ENCODE measurements at places on chromosomes 2 and 18.

GRCh38 chr2:36680012-36680411 is 16.5 kb upstream of the VIT start:
- H3K27ac ChIP-seq, result no peak overlapping the region
- no peak for DNase-seq
- H3K4me3 ChIP-seq, result no peak overlapping the region
- H3K36me3 ChIP-seq, result no peaks in the 10 kb centered on the region

GRCh38 chr2:168156661-168157060 is 90.7 kb downstream of the STK39 start:
- DNase-seq, result no peak
- no peaks in the 10 kb centered on the region for H3K27me3 ChIP-seq
- no peaks in the 10 kb centered on the region for H3K4me1 ChIP-seq
- no peak overlapping the region for H3K27ac ChIP-seq
- H3K4me3 ChIP-seq, result no peak overlapping the region

GRCh38 chr2:183260527-183260926 is 136.3 kb downstream of the NUP35 start:
- H3K27ac ChIP-seq, result no peak overlapping the region
- no peaks in the 10 kb centered on the region for H3K27me3 ChIP-seq
- no peaks in the 10 kb centered on the region for H3K4me1 ChIP-seq
- DNase-seq, result no peak

DNA sequence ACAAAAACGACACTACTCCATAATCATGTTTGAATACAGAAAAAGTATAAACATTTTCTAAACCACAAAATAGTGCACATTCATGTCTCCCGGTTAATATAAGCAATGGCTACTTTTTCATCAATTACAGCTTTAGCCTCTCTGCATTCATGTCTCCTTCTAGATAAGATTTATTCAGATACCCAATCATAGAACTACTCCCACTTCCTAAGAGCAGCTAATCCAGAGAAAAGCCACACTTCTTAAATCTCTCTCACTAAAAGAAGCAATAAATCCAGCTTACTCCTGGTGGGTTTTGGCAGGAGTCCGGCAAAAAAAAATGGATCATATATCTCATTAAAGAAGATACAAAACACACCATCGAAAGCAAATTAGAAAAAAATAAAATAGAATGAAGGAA is 20.1 kb downstream of the DSEL start:
- H3K36me3 ChIP-seq, result no peaks in the 10 kb centered on the region
- H3K4me3 ChIP-seq, result no peak overlapping the region
- H3K4me1 ChIP-seq, result no peaks in the 10 kb centered on the region
- H3K27me3 ChIP-seq, result no peaks in the 10 kb centered on the region

- no peaks in the 10 kb centered on the region for H3K27me3 ChIP-seq
- DNase-seq, result no peak
- H3K27ac ChIP-seq, result no peak overlapping the region
- H3K4me3 ChIP-seq, result no peak overlapping the region
- no peaks in the 10 kb centered on the region for H3K36me3 ChIP-seq
Observed at GRCh38 chr2:238716585-238716984, 131.3 kb upstream of the TWIST2 start.

GRCh38 chr2:149473521-149473920 is 114.1 kb downstream of the MMADHC start:
- no peaks in the 10 kb centered on the region for H3K36me3 ChIP-seq
- no peaks in the 10 kb centered on the region for H3K4me1 ChIP-seq
- no peak for DNase-seq

DNA sequence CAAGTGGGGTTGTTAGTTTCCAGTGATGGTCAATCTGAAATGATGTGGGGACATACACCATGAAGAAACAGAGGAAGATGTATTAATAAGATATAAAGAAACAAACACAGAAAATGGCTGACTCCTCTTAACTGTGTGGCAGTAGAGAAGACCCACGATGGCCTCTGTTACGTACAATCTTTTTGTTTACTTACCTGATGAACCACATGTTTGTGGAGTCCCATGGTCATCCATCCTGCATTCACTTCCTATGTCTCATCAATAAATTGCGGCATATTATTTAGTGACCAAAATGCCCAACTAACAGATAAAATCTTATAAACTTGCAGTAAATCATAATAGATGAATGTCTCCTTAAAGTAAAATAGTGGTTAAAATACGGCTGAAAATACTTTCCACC is 740.1 kb upstream of the LINC00305 start:
- no peaks in the 10 kb centered on the region for H3K36me3 ChIP-seq
- H3K4me3 ChIP-seq, result no peak overlapping the region
- no peaks in the 10 kb centered on the region for H3K27me3 ChIP-seq
- DNase-seq, result no peak
- no peak overlapping the region for H3K27ac ChIP-seq

DNA sequence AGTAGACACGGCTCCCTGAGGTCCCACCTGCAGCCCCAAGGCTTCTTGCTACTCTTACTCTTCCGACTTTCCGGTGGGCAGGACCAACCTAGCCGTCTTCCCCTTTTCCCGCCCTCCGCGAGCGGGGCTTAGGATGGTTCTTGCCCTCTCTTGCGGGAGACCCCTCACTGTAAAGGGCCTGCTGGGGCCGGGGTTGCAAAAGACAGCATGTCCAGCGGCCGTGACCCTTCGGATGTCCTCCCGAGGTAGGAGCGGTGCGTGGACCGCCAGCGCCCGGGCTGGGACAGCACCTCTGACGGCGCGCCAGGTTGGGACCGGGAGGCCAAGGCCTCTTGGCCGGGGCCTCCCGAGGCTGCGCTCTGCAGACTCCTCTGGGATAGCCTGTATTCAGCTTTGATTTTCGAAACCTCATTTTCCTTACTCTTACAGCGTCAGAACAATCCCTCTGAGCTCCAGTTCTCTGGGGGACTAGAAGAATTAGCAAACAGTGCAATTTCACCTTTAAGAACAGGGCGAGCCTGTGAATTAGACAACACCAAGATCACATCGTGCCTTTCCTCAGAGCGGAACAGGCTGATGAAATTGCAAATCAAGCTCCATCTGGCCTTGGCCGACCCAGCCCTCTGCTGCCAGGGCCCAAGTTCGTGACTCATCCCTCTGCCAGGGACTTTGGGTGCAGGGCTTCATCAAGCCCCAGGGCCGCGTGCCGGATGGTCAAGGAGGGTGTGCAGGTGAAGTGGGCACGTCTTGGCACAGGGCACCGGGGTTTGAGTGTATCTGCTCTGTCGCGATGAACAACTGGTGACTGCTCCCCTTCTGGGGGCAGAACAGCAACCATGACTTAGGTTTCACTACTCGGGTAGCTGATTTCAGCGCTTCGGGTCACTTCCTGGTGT is 777 bp downstream of the MOCOS start:
- 0 out of 2 replicates have a peak, but pooled peaks cover 5% of the 10 kb centered on the region for H3K4me1 ChIP-seq
- DNase-seq, result no peak
- H3K27ac ChIP-seq, result peak overlapping the region; percentile 45
- no peaks in the 10 kb centered on the region for H3K36me3 ChIP-seq

GRCh38 chr2:183014005-183014404 is 24.3 kb downstream of the NCKAP1 start:
- peaks cover 8% of the 10 kb centered on the region for H3K4me1 ChIP-seq
- no peak for DNase-seq
- no peak overlapping the region for H3K4me3 ChIP-seq

- no peaks in the 10 kb centered on the region for H3K27me3 ChIP-seq
- H3K36me3 ChIP-seq, result no peaks in the 10 kb centered on the region
- H3K27ac ChIP-seq, result no peak overlapping the region
- H3K4me1 ChIP-seq, result no peaks in the 10 kb centered on the region
Observed at GRCh38 chr2:37523814-37524362, 147.6 kb downstream of the CDC42EP3 start.

GRCh38 chr2:929011-929735 is 21.5 kb upstream of the SNTG2 start:
- no peak for DNase-seq
- H3K4me3 ChIP-seq, result no peak overlapping the region
- H3K36me3 ChIP-seq, result no peaks in the 10 kb centered on the region

DNA sequence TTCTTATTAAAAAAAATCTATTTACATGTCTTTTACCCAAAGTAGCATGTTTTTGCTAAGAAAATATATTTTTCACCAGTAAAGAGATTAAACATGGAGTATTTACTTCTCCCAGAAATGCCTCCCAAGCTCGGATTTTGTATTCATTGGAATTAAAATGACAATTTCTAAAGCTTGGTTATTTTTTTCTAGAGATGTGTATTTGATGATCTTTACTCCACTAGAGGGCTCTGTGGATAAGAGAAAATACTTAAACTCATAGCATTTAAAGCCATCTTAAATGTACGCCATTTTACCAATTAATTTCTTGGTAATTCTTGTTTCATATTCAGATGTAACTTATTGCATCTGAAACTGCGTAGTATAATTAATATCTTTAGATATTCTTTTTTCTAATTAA is 461.4 kb downstream of the GALR1 start:
- no peaks in the 10 kb centered on the region for H3K4me1 ChIP-seq
- H3K4me3 ChIP-seq, result no peak overlapping the region
- H3K27ac ChIP-seq, result no peak overlapping the region
- DNase-seq, result no peak

DNA sequence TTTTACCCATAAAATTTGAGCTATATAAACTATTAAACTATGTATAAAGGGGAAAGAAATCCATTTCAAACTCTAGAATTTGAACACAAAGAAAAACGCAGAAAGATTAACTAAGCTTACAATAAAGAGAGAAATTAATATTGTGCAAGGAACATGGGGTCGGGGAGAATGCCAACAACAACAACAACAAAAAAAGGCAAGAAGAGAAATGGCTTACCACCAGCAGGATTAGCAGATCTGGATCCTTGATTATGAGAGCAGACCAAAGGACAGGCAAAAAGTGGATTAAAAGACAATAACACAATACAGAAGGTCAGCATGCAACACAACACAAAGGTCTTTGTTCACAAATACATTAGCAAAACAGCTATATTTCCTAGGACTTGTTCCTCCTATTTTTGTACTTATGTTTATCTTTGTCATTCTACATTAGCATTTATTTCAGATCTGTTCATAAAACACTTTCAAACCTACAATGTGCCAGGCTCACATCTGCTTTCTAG is 103.4 kb upstream of the RNU4ATAC start:
- H3K36me3 ChIP-seq, result no peaks in the 10 kb centered on the region
- H3K4me3 ChIP-seq, result no peak overlapping the region
- peak overlapping the region; percentile 13 for H3K27ac ChIP-seq
- peaks cover 30% of the 10 kb centered on the region for H3K4me1 ChIP-seq
- no peaks in the 10 kb centered on the region for H3K27me3 ChIP-seq
- no peak for DNase-seq

GRCh38 chr2:220117025-220117424 is 489.6 kb downstream of the SLC4A3 start:
- no peaks in the 10 kb centered on the region for H3K4me1 ChIP-seq
- no peaks in the 10 kb centered on the region for H3K36me3 ChIP-seq
- DNase-seq, result no peak
- no peak overlapping the region for H3K4me3 ChIP-seq
- H3K27ac ChIP-seq, result no peak overlapping the region

- no peak overlapping the region for H3K4me3 ChIP-seq
- H3K4me1 ChIP-seq, result no peaks in the 10 kb centered on the region
- no peaks in the 10 kb centered on the region for H3K27me3 ChIP-seq
- peak; percentile 37 for DNase-seq
- no peaks in the 10 kb centered on the region for H3K36me3 ChIP-seq
Observed at GRCh38 chr18:45850021-45850420, 24.5 kb downstream of the SIGLEC15 start.

DNA sequence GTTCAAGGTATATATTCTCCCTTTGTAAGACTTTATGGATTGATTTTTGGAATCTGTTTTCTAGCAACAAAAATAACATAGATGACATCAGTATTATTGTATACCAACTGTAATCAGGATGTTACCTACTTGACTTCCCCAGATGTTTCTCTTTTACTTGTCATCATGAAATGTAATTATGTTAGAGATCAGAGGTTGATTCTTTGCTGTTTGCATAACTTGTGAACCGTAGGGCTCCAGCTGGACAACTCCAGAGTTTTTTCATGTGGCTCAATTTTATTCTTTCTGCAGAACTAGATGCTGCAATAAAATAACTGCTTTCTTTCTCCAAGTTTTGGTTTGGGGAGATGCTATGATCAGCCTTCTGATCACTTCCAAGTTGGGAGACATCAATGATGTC is 58.1 kb downstream of the SPOPL start:
- peaks cover 1% of the 10 kb centered on the region for H3K36me3 ChIP-seq
- H3K4me3 ChIP-seq, result no peak overlapping the region
- no peak overlapping the region for H3K27ac ChIP-seq

- DNase-seq, result no peak
- no peak overlapping the region for H3K4me3 ChIP-seq
- no peaks in the 10 kb centered on the region for H3K27me3 ChIP-seq
- no peaks in the 10 kb centered on the region for H3K4me1 ChIP-seq
- no peak overlapping the region for H3K27ac ChIP-seq
Observed at GRCh38 chr2:236919209-236919608, 166.5 kb upstream of the COPS8 start.

GRCh38 chr2:68734176-68734575 is 435 bp upstream of the ARHGAP25 start:
- H3K36me3 ChIP-seq, result no peaks in the 10 kb centered on the region
- H3K4me1 ChIP-seq, result no peaks in the 10 kb centered on the region
- no peak overlapping the region for H3K4me3 ChIP-seq
- DNase-seq, result no peak

- H3K27ac ChIP-seq, result peak overlapping the region; percentile 98
- H3K36me3 ChIP-seq, result no peaks in the 10 kb centered on the region
Observed at GRCh38 chr2:47310801-47311560, 92.0 kb upstream of the MSH2 start.

- H3K27ac ChIP-seq, result no peak overlapping the region
- peaks cover 2% of the 10 kb centered on the region for H3K27me3 ChIP-seq
Observed at GRCh38 chr2:98175811-98176210, 88.8 kb downstream of the VWA3B start.

DNA sequence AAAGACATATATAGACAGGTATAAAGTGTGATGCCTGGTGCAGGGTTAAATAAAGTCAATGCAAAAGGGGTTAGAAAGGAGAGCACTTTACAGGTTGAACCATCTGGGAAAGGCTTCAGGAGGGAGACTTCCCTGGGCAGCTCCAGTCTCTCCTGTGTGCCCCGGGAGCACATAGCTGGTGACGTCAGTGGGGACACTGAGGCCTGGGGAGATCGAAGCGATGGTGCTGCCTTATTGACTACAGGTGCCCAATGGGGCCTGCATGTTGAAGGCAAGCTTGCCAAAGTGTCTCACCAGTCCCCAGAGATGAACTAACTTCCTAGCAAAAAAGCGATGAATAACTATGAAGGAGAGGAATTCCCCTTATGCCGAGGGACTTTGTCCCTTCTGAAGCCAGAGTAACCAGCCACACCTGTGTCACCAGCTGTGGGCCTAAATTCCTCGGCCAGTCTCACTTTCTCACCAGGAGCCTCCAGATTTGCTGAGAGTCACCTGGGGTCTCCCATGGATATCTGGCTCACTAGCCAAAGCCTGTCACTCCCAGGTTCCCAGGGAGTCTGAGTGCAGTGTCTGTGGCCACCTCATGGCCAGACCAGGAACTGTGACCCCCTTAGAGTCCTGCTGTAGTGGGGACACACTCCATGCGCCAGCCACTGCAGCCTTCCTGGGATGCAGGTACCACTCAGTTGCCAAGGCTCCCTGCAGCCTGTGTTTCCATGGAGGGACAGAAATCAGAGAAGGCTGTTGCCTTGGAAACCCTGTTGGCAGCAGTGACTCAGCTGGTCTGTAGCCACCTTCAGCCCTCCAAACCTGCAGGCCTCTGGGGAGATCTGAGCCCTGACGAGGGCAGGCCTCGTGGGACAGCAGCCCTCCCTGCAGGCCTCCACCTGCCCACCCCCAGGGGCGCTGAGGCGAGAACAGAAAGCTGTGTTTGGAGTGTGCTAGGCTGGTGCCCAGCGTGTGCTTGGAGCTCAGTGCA is 128.7 kb downstream of the CTIF start:
- H3K27ac ChIP-seq, result peak overlapping the region; percentile 13
- no peaks in the 10 kb centered on the region for H3K36me3 ChIP-seq
- peaks cover 18% of the 10 kb centered on the region for H3K4me1 ChIP-seq
- no peaks in the 10 kb centered on the region for H3K27me3 ChIP-seq
- no peak overlapping the region for H3K4me3 ChIP-seq
